ENCODE measurements at places on chromosomes 16 and 17. TPM values are rescaled to one million over a fixed set of nuclear protein-coding genes. Genes with fewer than 3 reads are reported as not detected.

TCAP gene
- 1.6 TPM for total RNA-seq

EZH1 gene
- 28.7 TPM for total RNA-seq

ANKRD40CL gene
- total RNA-seq, result not detected

CA7 gene
- 0.30 TPM for total RNA-seq

DNA sequence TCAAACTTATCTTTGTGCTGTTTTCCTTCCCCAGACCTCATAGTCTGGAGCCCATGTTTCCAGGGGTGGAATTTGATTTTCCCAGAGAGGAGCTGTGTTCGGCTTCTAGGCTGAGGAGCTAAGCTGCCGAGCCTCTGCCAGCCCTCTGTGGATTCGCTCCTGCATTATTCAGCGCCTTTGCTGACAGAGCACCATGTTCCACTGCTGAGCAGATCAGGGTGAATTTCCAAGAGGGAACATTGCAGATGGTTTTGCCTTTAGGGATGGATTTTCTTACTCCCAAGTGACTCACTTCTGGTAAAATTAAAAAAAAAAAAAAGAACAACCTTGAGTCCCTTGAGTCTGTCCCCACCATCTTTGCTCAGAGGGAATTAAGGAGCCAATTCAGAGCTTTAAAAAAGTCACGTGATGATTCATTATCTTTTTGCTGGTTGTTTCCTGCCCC lies 229.5 kb downstream of the PRKCA start:
- no peaks in the 10 kb centered on the region for H3K36me3 ChIP-seq
- H3K27ac ChIP-seq, result no peak overlapping the region
- no peak for DNase-seq
- peaks cover 37% of the 10 kb centered on the region for H3K4me1 ChIP-seq
- H3K27me3 ChIP-seq, result no peaks in the 10 kb centered on the region

GRCh38 chr17:16814439-16814838 lies 124.4 kb downstream of the CCDC144A start:
- no peaks in the 10 kb centered on the region for H3K4me1 ChIP-seq
- H3K27ac ChIP-seq, result no peak overlapping the region
- DNase-seq, result no peak
- no peaks in the 10 kb centered on the region for H3K27me3 ChIP-seq
- H3K36me3 ChIP-seq, result no peaks in the 10 kb centered on the region

DNA sequence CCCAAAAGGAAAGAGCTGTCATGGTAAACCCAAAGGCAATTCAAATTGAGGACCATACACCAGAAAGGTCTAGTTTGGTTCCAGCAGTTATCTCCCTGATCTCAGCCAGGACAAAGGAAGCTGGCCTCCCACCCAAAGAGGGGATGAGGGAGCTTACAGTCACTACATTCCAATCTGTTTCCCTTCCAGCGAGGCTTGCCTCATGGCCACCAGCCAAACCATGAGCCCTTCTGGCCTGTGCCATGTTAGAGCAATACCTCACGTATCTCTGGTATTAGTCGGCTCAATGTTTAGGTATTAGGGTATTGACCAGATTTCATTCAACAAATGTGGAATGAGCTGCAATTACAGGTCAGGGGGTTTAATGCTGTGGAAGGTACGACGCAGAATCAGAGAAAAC lies 8.4 kb downstream of the NDUFAB1 start:
- no peaks in the 10 kb centered on the region for H3K27me3 ChIP-seq
- H3K36me3 ChIP-seq, result peaks cover 76% of the 10 kb centered on the region

DNA sequence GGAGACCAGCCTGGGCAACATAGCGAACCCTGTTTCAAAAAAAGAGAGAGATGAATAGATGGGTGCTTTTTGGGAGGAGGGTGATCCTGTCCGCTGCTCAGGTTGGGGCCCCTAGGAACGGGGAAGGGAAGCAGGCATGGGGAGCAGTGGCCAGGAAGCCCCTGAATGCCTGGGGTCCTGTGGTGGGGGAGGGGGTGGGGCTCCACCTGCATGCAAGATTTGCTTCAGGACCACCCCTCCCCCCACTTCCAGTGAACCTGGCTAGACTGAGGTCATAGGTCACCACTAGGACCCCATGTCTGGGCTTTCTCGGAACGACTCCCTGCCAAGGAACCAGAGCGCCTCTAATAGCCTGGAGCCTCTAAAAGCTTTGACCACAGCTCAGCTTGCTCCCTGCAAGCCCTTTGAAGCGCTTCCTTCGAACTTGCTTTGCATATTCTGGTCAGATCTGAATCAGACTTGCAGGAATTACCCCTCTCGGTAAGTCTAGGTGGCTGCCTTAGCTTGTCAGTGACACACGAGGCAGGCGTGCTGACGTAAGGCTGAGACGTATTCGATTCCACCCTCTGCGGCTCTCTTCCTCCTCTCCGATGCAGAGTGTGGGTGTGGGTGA lies 3.7 kb downstream of the SOCS3 start:
- H3K4me1 ChIP-seq, result peaks cover 66% of the 10 kb centered on the region
- no peak overlapping the region for H3K4me3 ChIP-seq
- DNase-seq, result no peak
- H3K27ac ChIP-seq, result no peak overlapping the region
- H3K36me3 ChIP-seq, result peaks cover 18% of the 10 kb centered on the region

- H3K27me3 ChIP-seq, result no peaks in the 10 kb centered on the region
- peaks cover 9% of the 10 kb centered on the region for H3K4me1 ChIP-seq
- no peak overlapping the region for H3K4me3 ChIP-seq
- H3K27ac ChIP-seq, result no peak overlapping the region
- H3K36me3 ChIP-seq, result peaks cover 7% of the 10 kb centered on the region
Measured at GRCh38 chr16:4090351-4090851, 25.8 kb downstream of the ADCY9 start.

DNA sequence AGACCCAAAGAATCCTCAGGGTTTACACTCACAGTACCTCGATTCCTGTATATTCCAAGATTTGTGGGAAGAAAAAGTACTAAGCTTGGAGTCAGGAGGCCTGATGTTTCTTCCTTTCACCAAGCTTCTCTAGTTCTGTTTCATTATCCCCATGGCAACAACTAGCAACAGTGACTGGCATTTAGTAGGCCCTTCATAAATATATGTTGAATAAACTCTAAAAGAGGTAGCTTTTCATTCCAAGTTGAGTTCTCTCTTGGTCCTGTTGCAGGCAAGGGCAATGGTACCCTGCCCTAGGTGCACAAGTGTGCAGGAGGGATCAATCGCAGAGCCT lies 527 bp upstream of the UBE2Z start:
- peaks cover 3% of the 10 kb centered on the region for H3K36me3 ChIP-seq
- H3K4me3 ChIP-seq, result peak overlapping the region; percentile 56
- H3K4me1 ChIP-seq, result peaks cover 12% of the 10 kb centered on the region
- no peak for DNase-seq

- peaks cover 22% of the 10 kb centered on the region for H3K36me3 ChIP-seq
- no peak for DNase-seq
- H3K27me3 ChIP-seq, result no peaks in the 10 kb centered on the region
- peaks cover 63% of the 10 kb centered on the region for H3K4me1 ChIP-seq
Measured at GRCh38 chr17:7558544-7559319, at the start of gene TNFSF13. TNFSF13 (plus strand) TSS chr17:7558750; CDS start chr17:7559040, 290 bp downstream.

GRCh38 chr16:85187002-85187401 lies 74.7 kb upstream of the CIBAR2 start:
- no peaks in the 10 kb centered on the region for H3K27me3 ChIP-seq
- H3K4me3 ChIP-seq, result no peak overlapping the region
- peaks cover 13% of the 10 kb centered on the region for H3K4me1 ChIP-seq

- H3K4me1 ChIP-seq, result peaks cover 3% of the 10 kb centered on the region
- H3K36me3 ChIP-seq, result peaks cover 79% of the 10 kb centered on the region
- H3K27ac ChIP-seq, result no peak overlapping the region
- no peak overlapping the region for H3K4me3 ChIP-seq
- no peak for DNase-seq
Measured at GRCh38 chr16:503150-504071, 24.1 kb upstream of the CAPN15 start.

DNA sequence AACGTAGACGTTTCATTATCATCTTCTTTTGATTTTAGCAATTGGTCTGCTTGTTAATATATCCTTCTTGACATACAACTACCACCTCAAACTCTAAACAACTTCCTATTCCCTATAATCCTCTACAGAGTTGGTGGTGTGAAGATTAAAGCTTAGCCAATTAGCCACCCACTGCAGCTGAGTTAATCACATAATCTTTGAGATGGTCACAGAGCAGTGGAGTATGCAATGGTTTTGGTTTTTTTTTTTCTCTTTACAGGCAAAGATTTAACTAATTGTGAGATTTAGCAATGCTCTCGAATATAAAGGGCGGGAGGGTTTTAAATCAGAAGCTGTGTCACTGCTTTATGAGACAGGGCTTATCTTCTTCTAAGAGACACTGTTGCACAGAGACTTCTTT lies 37.0 kb downstream of the STX8 start:
- H3K4me1 ChIP-seq, result no peaks in the 10 kb centered on the region
- H3K27me3 ChIP-seq, result no peaks in the 10 kb centered on the region
- no peaks in the 10 kb centered on the region for H3K36me3 ChIP-seq
- H3K4me3 ChIP-seq, result no peak overlapping the region
- no peak overlapping the region for H3K27ac ChIP-seq
- no peak for DNase-seq

DNA sequence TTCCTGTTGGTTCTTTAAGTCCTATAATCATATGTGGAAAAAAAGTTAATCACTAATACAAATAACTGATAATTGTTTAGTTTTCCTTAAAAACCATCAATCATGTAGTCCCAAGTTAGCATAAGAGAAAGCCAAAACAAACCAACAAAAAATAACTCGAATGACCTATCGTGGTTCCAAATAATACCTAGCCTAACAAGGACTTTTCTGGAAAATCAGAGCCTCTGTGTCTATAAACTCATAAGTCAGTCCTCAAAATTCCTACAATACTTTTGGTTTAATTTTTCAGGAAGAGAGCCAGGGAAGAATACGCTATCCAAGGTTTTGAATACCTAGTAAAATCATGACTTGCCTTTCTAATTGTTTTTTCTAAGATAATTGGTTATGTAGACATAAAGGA lies 975.3 kb upstream of the SOX9 start:
- no peak overlapping the region for H3K27ac ChIP-seq
- H3K4me1 ChIP-seq, result no peaks in the 10 kb centered on the region
- DNase-seq, result no peak
- H3K36me3 ChIP-seq, result no peaks in the 10 kb centered on the region
- no peaks in the 10 kb centered on the region for H3K27me3 ChIP-seq

DNA sequence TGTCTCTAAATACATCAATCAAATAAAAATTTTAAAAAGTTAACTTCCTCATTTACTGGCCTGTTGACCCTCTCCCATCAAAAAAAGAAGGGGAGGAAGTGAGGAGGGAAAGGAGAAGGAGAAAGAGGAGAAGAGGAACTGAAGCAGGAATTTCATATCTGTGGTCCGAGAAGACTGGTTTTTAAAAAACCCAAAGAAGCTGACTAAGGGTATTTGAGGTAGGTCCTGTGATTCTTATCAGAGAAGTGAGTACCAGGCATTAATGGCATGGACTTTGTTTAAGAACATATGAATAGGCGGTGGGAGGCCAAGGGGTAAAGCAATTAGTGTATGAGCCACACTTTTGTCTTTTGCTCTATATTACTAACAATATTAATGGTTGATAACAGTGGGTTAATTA lies 2.0 kb downstream of the SLC46A1 start:
- no peak for DNase-seq
- peaks cover 21% of the 10 kb centered on the region for H3K36me3 ChIP-seq
- peaks cover 25% of the 10 kb centered on the region for H3K4me1 ChIP-seq
- no peak overlapping the region for H3K27ac ChIP-seq
- H3K4me3 ChIP-seq, result no peak overlapping the region
- no peaks in the 10 kb centered on the region for H3K27me3 ChIP-seq

GRCh38 chr17:30450125-30451027 lies 26.8 kb upstream of the GOSR1 start:
- H3K36me3 ChIP-seq, result peaks cover 3% of the 10 kb centered on the region
- no peak for DNase-seq
- H3K27ac ChIP-seq, result no peak overlapping the region

GRCh38 chr16:89122322-89122851 lies 28.7 kb downstream of the ACSF3 start:
- DNase-seq, result no peak
- no peak overlapping the region for H3K4me3 ChIP-seq
- no peaks in the 10 kb centered on the region for H3K27me3 ChIP-seq
- peaks cover 76% of the 10 kb centered on the region for H3K36me3 ChIP-seq

DNA sequence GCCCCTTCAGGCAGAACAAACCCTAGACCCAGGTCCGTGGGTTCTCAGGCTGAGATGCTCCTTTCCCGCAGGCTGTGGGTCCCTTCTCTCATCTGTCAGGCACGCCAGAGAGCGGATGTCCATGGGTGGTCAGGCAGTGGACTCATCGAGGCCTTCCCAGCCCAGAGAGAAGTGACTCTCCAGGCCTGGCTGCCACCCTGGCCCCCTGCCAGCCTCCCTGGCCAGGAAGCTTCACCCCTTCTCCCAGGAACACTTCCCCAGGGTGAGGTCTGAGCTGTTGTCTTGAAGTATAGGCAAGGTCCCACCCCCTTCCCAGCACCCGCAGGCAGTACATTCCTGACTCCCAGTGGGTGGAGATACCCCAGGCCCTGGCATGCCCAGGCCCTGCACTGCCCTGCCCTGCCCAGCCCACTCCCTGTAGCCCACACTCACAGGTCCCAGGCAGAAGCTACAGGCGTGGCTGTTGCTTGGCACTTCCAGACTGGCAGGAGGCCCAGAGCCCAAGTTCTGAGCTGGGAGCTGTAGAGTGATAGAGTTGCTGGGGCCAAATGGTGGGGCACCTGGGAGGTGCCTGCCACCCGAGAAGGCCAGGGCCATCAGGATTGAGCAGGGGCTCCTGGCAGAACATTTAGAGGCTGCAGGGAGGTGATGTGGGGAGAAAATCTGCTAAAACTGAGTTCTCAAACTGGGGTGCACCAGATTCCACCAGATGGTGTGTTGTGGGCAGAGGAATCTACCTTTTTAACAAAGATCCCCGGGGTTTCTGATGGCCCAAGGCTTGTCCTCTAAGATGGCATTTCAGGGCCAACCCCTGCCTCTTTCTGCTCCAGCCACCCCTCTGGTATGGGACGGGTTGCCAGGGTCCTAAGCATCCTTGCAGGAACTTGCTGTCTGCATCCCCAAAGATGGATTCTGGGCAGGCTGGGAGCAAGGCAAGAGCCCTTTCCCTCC lies 6.7 kb downstream of the ITGA3 start:
- peaks cover 38% of the 10 kb centered on the region for H3K4me1 ChIP-seq
- no peak overlapping the region for H3K4me3 ChIP-seq
- peaks cover 18% of the 10 kb centered on the region for H3K36me3 ChIP-seq

GRCh38 chr17:65984299-65984698 lies 207.6 kb downstream of the CEP112 start:
- H3K27me3 ChIP-seq, result no peaks in the 10 kb centered on the region
- no peaks in the 10 kb centered on the region for H3K4me1 ChIP-seq
- no peak for DNase-seq
- no peak overlapping the region for H3K4me3 ChIP-seq
- no peaks in the 10 kb centered on the region for H3K36me3 ChIP-seq
